ENCODE measurements at places on chromosomes 7 and 10.

GRCh38 chr10:132272231-132272971 lies 35.3 kb downstream of the STK32C start:
- DNase-seq: peak; percentile 65

- no peak for DNase-seq
Observed at GRCh38 chr10:61332581-61332980, 120.6 kb downstream of the TMEM26 start.

DNA sequence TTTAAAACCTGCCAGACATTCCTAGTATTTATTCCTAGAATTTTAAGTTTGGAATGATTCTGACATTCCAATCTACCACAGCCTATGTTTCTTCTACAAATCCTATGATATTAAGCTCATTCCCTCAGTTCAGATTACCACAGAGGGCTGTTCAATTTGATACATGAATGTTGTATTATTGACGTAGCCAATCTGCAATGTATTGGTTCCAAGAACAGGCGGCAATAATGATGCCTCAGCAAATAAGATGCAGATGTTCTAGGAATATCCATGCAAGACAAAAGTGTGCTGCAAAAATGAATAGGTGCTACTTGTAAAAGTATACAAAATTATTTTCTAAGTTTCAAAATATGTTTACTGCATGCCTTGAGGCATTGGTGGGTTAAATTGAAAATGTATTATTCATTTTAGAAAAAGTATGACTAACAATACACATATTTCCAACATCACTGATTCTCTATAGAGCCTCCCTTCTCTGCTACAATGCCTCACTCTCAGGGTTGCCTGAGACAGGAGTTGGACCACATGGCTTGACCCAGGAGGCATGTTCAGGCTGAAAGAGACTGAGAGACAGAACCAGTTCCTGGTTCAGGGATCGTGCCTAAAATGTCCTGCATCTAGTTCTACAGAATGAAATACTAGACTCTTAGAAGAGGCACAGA lies 94.1 kb upstream of the CREB5 start:
- DNase-seq: no peak

DNA sequence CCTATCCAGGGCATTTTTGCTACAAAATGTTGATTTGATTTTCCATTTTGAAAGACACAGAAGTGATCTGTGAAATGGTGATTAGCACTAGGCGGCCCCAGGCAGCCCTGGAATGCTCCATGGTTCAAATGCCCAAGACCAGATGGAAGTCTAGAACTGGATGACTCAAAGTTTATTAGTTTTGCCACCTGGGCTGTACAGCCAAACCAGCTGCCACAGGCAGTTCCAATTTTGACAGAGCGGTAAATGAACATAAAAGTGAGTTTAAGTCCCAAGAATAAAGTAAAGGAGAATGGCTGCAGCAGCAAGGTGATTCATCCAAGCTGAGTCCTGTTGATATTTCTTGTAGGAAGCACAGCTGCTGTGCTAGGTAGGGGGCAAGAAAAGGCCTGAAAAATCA lies 180.5 kb downstream of the SUGCT start:
- DNase-seq: no peak

- no peak for DNase-seq
Observed at GRCh38 chr7:117001283-117001682, 48.0 kb downstream of the ST7 start.

DNA sequence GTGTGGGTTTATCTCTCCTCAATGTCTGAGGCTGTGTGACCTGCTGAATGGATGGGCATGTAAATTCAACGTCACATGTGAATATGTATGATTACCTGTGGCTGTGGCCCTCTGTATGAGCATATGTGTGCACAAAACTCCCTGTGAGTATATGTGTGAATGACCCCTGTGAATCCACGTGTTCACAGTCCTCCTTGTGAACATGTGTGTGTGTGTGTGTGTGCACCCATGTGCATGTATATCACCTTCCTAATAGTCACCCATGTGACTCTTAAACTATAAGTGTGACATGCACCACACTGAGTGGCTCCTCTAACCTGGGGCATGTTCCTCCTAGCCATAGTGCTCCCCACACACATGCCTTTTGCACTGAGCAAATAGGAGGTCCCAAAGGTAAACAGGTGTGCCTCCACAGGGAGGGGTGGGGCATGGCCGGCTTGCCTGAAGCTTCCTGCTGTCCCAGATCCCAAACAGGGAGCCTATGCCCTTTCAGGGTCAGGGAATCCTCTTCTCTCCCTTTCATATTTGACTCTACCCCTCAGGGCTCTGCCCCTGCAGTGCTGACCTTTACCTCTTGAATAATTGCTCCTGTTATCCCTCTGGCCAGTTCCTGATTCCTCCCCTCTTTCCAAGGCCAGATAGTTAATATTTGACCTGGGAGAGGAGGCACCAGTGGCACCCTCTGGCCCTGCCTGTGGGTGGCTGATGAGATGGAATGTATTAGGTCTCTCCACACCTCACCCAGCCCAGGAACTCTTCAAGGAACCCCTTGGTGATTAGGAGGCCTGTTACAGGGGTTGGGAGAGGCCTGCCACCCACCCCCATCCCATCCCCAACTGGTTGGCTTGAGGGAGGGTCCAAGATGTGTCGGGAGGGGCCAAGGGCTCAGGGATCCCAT lies 1.9 kb downstream of the SEMA4G start:
- DNase-seq: no peak

DNA sequence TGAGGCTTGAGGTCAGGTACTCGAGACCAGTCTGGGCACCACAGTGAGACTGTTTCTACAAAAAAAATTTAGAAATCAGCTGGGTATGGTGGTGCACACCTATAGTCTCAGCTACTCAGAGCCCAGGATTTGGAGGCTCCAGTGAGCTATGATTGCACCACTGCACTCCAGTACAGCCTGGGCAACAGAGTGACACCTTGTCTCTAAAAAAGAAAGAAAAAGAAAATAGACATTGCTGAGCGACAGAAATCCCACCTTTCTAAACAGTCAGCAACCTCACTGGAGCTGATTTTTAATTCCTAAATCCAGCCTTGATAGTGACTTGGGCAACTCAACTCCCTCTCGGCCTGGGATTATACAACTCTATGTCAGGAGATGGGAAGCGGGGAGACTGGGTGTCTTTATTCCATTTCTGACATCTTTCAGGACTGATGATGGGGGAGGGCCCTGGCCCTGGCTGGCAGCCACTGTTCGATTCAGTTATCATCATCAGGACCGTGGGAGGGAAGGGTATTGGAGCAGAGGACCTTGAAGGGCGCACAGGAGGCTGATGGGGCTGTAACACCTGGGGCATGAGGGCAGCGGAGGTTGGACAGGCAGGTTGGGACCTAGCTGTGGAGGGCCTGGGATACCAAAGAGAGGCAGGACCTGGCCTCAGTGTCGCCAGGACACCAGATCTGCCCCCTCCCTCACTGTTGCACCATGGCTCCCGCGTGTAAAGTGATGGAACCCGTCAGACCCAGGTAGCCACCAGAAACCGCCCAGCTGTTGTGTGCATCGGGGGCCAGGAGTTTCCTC lies 14.7 kb downstream of the HSPB1 start:
- no peak for DNase-seq

- DNase-seq: no peak
Observed at GRCh38 chr10:50674469-50675254, 50.9 kb upstream of the SGMS1 start.

DNA sequence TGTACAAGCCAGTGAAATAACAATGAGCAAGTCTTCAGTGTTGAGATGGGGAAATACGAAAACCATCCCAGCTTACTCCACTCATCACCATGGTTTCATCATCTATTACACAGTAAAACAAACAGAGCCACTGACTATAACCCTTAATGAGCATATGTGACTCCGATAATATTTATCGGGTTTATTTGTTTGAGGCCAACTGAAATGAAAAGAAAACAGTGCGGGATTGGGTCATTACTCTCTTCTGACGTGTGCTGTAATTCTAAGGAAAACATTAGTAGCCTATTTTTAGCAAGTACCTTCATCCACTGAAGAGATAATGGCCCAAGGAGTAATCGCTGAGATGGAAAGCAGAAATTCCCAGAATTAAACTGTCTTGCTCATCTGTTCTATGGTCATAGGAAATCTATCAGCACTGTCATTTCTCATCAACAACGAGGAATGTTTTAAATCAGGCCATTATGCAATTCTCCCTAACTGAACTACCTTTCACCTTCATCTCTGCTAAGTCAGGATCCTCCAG lies 716.5 kb downstream of the INHBA start:
- peak; percentile 98 for DNase-seq

- no peak for DNase-seq
Observed at GRCh38 chr7:151891182-151891581, 14.3 kb upstream of the PRKAG2 start.

GRCh38 chr10:88515235-88515634 lies 67.9 kb downstream of the RNLS start:
- no peak for DNase-seq

DNA sequence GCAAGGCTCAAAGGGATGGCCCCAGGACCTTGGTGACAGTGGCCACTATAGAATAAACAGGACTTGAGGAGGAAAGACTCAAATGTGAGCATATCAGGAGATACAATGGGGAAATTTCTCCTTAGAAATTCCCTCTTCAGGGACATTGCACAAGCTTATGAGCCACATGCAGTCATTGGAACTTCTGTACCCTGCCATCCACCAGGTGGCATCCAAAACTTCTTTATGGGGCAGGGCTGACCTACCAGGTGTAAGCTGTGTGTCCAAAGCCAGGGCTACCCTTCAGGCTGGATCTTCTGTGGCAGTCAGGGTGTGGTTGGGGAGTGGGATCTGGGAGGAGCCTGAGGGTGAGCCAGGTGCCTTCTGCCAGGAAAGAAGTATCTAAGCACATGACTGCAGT lies 36.6 kb upstream of the LRRC18 start:
- peak; percentile 16 for DNase-seq

DNA sequence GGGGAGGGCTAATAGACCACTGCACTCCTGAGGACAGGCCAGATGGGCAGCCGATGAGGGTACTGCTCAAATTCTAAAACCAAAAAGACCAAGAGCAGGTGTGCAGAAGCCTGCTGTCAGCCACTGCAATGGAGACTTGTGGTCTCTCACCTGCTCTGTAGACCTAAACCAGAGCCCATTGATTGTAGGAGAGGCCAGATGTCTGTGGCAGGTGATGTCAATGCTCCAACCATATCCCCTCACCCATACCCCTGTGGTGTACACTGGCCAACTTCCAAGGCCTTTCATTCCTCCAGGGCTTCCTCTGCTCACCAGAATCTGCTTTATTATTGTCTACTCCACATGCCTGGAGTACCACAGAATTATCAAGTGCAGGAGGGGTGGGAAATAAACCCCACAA lies 116.9 kb upstream of the CHST15 start:
- no peak for DNase-seq

DNA sequence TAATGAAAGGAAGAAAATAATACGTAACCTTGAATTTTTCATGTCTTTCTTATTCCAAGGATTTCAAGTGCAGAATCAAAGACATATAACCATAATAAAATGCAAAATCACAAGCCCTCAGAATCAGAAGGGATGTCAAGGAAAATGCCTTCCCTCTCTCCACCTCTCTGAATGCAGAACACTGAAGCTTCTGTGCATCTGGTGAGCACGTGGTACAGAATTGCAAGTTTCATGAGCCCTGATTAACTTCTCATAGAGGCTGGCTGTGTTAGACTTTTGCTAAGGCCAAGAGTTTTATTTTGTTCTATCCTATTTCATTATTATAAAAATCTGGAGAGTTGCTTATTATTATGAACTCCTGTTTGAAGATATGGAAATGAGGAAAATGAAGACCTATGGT lies 533.7 kb upstream of the POM121L12 start:
- DNase-seq: no peak

GRCh38 chr10:88246675-88247074 lies 336.4 kb downstream of the RNLS start:
- no peak for DNase-seq
